ENCODE measurements at places on chromosomes 3 and 15. TPM values are rescaled to one million over a fixed set of nuclear protein-coding genes. Genes with fewer than 3 reads are reported as not detected.

DNA sequence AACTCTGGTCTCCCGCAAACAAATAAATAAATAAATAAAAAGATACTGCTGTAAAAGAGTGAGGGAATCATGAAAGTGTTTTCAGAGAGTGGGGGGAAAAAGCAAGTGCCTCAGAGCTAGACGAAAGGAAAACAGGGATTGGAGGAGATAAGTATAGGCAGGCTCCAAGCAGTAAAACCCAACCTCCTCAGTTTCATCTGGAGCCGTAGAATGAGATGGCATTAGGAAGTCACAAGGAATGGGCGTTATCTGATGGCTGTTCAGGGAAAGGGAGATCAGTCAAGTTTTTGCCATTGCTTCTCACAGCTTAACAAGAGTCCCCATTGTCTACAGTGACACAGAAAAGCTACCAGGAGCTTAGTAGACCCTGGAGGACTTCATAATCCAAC lies 451.5 kb upstream of the PPP2R3A start:
- DNase-seq, result no peak

GRCh38 chr15:84883916-84884781 lies at the start of gene SLC28A1:
Gene SLC28A1, plus strand, starts transcription at chr15:84884662. Its CDS starts 3,099 bp downstream, at chr15:84887761.
- no peak for DNase-seq

GRCh38 chr3:32975891-32976595 lies 24.6 kb downstream of the CCR4 start:
- DNase-seq, result no peak

GRCh38 chr3:152011812-152012735 lies 138.6 kb downstream of the SUCNR1 start:
- DNase-seq, result no peak

- DNase-seq, result no peak
These were observed 107.0 kb upstream of the RPL32 start for GRCh38 chr3:12948371-12948770.

GRCh38 chr15:31001702-31002101 lies 10.3 kb upstream of the MTMR10 start:
- no peak for DNase-seq

GRCh38 chr3:71376503-71376902 lies 207.0 kb downstream of the FOXP1 start:
- no peak for DNase-seq

DIPK2A gene
- 21.6 TPM for total RNA-seq

SERINC4 gene
- total RNA-seq, result not detected

FANCD2OS gene
- not detected for total RNA-seq

AHSG gene
- total RNA-seq, result not detected

MST1 gene
- total RNA-seq, result 2.2 TPM

EOGT gene
- 23.4 TPM for total RNA-seq

HTR3C gene
- total RNA-seq, result not detected

CIB2 gene
- total RNA-seq, result 2.2 TPM
